Stimulated activated memory B cell treated with anti-CD40 and anti-IgM and Interleukin-4, amounts not matched to agents 10 μg/mL and 1 μg/mL and 100 μg/mL, for 72 hours (primary cell): ENCODE measurements at places on chromosomes 5 and 9.

GRCh38 chr9:134344800-134345310 lies 18.6 kb downstream of the RXRA start:
- ATAC-seq: no peak

DNA sequence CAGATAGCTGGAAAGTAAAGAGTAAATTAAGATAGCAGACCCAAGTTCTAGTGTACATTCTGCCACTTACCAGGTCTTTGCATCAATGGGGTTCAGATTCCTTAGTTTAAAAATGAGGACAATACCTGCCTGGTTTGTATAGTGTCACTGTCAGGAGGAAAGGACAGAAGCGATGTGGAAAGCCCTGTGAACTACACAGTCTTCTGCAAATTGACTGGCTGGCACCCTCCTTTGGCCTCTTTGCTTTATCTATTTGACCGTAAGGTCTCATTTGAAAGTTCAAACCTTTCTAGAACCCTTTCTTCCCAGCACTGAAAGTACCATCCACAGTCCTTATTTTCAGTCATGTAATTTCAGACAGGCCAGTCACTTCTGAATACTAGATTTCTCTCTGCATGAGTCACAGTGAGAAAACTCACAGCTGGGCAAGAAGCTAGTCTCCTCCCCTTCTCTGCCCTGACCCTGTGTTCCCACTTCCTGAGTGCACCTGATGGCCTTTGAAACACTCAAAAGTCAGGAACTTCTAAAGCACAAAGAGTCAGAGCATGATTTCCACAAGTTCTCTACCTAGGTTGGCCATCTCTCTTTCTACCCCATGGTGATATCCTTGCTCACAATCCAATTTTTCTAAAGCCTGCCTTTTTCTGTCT lies 91.3 kb upstream of the RASEF start:
- ATAC-seq: no peak

DNA sequence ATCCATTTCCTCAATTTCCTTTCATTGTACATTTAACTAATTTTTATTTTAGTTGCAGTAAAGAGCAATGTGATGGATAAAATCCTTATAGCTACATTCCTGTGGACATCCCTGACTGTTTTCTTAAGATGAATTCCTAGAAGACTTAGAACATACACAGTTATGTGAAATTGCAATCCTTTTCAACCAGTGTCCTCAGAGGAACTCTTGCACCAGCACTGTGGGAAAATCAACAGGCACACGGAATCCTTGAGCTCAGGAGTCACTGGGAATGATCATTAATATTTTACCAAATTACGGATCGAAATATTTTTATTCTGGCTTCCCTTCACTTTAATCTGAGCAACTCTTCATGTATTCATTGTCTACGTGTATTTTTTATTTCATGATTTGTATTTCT lies 901.9 kb upstream of the WWC1 start:
- no peak for ATAC-seq

DNA sequence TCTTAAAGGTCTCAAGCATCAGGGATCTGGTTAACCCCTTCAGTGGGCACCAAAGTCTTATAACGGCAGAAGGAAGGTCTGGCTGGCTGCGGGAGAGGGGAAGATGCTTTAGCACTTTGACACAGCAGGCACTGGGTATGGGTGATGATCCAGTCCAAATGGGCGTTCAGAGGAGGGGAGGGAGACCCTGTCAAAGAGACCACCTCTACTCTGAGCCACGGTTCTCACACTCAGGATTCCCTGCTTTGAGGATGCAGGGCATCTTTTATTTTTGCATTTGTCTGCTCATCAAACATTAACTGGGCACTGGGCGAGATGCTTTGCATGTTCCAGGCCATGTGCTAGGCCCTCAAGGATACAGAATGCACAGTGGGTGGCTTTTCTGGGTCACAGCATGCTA lies 204.0 kb downstream of the DAB2IP start:
- ATAC-seq: no peak

GRCh38 chr5:96808541-96808828 lies 740 bp upstream of the ERAP1 start:
- no peak for ATAC-seq

DNA sequence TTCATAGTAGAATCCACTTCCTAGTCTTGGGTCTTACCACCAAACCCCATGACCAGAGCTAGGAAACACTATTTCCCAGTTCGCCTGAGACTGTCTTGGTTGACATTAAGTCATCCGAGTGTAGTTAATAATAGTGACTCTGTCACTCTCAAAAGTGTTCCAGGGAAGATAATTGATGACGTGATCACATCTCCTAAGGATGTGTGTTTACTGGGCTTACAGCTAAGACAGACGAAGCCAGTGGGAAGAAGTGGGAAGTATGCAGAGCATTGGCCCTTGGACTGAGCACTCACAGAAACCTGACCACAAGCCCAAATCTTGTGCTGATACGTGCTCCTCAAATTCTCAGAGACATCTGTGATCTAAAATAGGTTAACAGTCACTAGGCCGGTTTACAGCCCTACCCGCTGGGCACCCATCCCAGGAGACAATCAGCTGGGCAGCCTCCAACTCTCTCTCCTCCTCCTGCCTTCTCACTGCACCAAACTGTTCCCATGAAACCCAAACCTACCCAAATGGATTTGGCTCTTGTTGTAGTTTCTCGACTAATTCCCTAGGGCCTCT lies 316.6 kb downstream of the TLE1 start:
- no peak for ATAC-seq

- ATAC-seq: no peak
Observed at GRCh38 chr5:14635656-14636055, 28.9 kb upstream of the OTULIN start.

- ATAC-seq: no peak
Observed at GRCh38 chr9:113896713-113897112, 20.6 kb downstream of the ZNF618 start.

DNA sequence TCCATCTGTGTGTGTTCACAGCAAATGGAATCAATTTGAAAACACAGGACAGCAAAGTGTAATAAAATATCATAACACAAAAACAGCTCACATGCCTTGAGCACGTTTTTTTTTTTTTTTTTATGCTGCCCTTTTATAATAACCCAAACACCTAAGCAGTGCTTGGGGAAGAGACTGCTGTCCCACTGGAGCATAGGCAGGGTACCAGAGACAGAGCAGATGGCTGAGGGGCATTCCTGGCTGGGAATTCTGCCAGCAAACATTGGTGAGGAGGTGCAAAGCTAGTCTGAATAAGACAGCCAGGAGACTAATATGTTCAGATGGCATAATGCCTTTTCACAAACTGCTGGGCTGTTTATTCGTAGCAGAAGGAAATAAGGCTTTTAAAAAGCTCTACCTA lies 58.1 kb upstream of the SV2C start:
- no peak for ATAC-seq

- no peak for ATAC-seq
Observed at GRCh38 chr5:112960863-112961504, 15.6 kb upstream of the DCP2 start.

DNA sequence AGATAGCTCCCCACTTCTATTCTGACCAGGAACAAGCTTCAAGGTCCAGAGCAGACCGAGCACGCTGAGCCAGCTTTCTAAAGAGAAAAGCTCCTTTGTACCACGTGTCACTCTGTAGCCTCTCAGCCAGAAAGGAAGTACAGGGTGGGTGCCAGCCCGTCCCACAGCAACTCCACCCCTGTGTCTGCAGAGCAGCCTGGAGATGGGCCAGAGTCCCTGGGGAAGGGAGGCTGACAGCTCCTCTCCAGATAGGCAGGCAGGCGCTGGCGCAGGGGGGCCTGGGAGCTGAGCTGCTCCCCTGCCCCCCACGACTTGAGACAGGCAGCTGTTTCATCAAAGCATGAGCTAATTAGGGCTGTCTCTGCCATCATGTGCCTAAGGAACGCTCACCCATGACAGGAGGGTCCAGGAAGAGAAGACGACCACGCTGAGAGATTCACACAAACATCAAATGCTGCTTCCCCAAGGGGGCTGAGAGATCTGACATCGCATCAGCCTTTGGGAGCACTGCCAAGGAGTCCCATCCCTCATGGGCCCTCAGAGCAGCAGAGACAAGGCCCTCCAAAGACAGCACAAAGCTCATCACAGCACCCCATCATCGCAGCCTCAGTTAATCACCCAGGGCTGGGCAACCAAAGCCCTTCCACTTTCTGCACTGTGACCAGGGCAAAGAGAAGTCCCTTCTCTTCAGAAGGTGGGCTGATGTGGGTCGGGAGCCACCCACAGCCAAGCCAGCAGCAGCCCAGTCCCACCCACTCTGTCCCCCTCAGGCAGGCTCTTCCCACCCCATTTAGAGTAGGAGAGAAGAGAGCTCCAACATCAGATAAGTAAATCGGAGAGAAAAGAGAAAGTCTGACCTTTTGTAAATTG lies 78.5 kb upstream of the LRRTM2 start:
- peak; percentile 56 for ATAC-seq

- ATAC-seq: peak; percentile 97
Observed at GRCh38 chr5:129094087-129094923, at the start of gene ISOC1. TSS of gene ISOC1 (plus strand) at chr5:129094749. CDS start at chr5:129094767, 18 bp downstream.

GRCh38 chr5:157252711-157253465 lies 13.0 kb upstream of the CYFIP2 start:
- peak; percentile 85 for ATAC-seq
